Epithelial cell of esophagus (primary cell): ENCODE measurements at places on chromosomes 6 and 20.
A peak's percentile ranks its signal among the peaks of the same experiment; 100 is the strongest.

GRCh38 chr6:116513224-116513875, 1.9 kb downstream of the CALHM5 start:
- peak; percentile 91 for DNase-seq

DNA sequence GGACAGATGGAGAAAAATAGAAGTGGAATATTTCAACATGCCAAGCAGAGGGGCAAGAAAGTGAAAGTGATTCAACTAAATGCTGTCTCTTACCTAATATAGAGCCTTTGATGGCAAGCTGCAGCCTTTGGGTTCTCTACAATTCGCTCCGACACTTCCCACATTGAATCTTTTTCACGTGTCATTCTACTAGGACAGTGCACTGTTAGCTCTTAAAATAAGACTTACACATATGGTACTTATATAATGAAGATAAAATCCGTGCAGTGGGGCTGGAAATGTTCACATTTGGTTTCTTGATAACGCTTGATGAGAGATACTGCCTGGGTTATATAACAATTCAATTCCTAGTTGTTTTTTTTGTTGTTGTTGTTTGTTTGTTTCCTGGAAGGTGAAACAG, 502.4 kb downstream of the LMBRD1 start:
- no peak for DNase-seq

DNA sequence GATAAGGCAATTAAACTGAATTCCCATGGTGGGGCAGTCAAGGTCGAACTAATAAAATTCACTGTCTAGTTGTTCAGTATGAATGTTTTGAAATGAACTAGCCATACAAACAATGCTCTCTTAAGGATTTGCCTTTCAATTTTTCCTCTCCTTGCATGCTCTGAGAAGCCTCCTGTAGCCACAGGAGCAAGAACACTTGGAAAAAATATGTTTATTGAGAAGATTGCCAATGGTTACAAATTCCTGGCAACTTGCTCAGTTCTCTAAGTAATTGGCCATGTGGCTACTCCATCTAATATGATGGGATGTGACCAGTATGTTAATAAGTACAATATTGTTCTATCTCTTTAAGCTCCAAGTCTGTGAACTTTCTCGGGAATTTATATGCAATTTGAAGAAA, 49.4 kb downstream of the FUT9 start:
- DNase-seq = no peak

DNA sequence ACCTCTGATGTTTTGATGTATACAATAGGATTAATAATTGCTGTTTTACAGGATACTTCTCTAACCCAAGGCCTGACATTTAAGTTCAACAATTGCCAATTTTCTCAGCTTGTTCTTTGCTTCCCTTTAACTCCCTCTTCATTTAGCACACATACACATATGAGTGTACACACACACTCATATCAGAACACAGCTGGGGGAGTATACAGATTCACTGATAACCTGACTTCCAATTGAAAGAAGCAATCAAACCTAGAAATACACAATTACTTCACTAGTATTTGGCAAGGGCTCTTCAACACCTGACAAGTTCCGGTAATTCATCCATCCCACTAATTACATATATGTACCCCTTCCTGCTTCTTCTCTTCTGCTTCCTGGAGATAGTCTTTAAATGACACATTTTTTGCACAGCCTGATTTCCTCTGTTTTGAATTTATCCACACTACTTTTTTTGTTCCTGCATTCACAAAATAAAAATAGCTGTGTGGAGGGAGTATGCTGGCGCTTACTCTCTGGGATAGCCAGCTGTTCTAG, 11.2 kb downstream of the UST start:
- no peak for DNase-seq

GRCh38 chr6:11722805-11723631, 55.6 kb downstream of the ADTRP start:
- no peak for DNase-seq

DNA sequence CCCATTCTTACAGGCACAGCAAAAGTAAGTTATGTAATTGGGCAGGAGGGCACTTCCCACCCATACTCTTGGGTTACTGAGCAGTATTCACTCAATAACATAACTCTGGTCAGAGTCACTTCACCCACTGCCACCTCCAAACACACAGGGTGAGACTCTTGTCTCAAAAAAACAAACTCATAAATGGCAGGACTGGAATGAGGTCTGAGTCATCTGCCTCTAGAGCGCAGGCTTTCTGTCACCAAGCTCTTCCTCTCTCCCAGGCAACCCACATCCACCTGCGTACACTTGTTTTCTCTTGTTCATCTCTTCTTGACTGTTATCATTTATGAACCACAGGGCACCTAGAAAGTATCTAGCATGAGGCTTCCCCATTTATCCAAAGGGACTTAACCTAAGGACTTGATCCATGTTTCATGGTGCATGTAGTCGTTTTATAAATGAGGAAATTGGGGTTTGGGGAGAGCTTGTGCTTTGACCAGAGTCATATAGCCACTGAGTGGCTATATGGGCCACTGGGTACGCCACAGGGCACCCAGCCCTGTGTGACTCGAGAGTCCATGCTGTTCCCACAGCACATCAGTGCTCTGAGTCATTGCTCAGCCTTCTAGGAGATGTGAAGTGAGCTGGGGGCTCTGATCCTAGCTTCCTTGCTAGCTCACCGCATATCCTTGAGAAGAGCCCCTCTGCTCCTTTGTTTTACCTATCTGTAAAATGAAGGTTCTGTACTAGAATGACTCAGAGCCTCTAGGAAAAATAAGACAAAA, 22.4 kb downstream of the C20orf173 start:
- peak; percentile 30 for DNase-seq

GRCh38 chr6:44223319-44224028, at the start of gene SLC29A1:
Gene SLC29A1 (plus strand): TSS chr6:44223595. CDS start chr6:44227314, 3,719 bp downstream.
- peak; percentile 69 for DNase-seq

- peak; percentile 42 for DNase-seq
These were observed 279.7 kb downstream of the CDH4 start for GRCh38 chr20:61531553-61532345.

DNA sequence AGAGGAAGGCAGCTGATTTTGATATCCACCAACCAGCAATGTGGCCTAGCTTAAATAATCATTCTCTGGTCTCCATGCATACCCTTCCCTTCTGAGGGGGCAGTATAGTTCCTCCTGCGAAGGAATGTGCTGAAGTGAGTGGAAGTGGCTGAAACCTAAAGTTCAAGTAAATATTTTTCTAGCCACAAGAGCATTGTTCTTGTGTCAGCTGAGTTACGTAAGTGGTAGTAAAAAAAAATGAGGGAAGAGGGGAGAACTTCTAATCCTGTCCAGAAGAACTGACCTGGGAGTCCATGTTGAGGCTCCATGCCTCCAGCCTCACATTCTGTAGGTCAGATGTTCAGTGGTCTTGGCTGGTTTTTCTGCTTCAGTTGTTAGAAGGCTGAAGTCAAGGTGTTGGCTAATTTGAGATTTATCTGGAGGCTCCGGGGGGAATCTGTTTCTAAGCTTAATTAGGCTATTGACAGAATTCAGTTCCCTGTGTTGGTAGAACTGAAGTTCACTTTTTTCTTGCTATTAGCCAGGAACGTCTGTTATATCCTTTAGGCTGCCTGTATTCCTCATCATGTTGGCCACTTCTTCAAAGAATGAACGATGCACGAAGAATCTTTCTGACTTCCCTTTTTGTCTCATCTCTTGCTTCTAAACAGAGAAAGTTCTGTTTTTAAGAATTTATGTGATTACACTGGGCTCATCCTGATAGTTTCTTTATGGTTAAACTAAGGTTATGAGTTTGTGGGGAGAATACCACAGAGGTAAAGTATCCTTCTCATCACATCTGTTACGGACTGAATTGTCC, 207.1 kb upstream of the PRSS16 start:
- DNase-seq = no peak
